ENCODE measurements at places on chromosomes 3 and 15. TPM values are rescaled to one million over a fixed set of nuclear protein-coding genes. Genes with fewer than 3 reads are reported as not detected.
A peak's percentile ranks its signal among the peaks of the same experiment; 100 is the strongest.

TMEM89 gene
- total RNA-seq: not detected

- no peak overlapping the region for H3K27ac ChIP-seq
- H3K4me3 ChIP-seq: no peak overlapping the region
- H3K4me1 ChIP-seq: no peaks in the 10 kb centered on the region
- DNase-seq: no peak
- H3K36me3 ChIP-seq: no peaks in the 10 kb centered on the region
Observed at GRCh38 chr3:17430582-17430981, 311.8 kb downstream of the TBC1D5 start.

CNTN4 gene
- 30.7 TPM for total RNA-seq

RPL39L gene
- 5.0 TPM for total RNA-seq

- peak; percentile 81 for DNase-seq
- no peaks in the 10 kb centered on the region for H3K27me3 ChIP-seq
- H3K27ac ChIP-seq: no peak overlapping the region
- peaks cover 34% of the 10 kb centered on the region for H3K4me1 ChIP-seq
Observed at GRCh38 chr3:132788301-132788671, 66.1 kb upstream of the NPHP3 start.

AQP9 gene
- 31.3 TPM for total RNA-seq

All from lung (tissue), 17 donors.